ENCODE measurements at places on chromosomes 12 and 14.

- DNase-seq, result no peak
Measured at GRCh38 chr14:89231426-89232113, 185.5 kb downstream of the FOXN3 start.

- DNase-seq, result no peak
Measured at GRCh38 chr12:1912580-1913376, 5.7 kb downstream of the CACNA2D4 start.

DNA sequence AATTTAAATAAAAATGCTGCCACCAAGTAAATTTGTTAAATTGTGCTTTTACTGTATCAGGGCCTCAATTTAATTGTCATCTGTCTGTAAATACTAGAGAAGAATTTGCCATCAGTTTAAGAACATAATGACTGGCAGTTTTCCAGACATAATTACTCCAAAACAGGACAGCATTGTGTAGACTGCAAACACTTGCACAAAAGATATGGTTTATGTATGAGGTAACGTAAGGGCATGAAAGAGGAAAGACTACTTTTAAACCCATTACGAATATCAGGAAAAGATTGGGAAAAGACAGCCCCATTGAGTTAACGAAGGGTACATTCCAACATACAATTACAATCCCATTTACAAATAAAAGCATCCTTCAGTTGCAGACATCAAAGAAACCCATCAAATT is 59.8 kb upstream of the KRR1 start:
- DNase-seq, result no peak

DNA sequence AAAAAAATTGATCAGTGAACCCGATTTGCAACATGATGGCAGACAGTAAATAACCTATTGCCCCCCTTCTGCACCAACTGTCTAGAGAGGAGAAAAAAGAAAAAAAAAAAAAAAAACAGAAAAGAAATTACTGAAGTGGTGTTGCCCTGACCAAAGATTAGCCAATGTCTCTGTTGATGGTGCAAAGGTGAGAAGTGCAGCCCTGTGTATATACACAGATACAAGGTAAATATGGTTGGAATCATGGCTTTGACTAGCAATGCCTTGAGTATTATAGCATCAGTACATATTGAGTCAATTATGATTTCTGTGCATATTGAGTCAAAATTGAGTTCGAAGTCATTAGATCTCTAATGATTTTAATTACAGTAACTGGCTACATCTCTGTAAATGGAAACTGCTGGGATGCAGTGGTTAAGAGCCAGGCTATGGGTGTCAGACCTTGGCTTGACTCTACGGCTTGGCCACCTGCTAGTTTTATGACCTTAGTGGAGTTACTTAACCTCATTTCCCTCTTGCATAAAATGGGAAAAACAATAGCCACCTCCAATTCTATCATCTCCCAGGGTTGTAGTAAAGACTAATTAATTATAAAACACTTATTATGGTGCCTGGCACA is 51.0 kb downstream of the EGLN3 start:
- DNase-seq, result no peak

All from activated CD4-positive, CD25-positive, alpha-beta regulatory T cell treated with anti-CD3 and anti-CD28 coated beads, Interleukin-2, amount 50 U/mL, for 16 hours (primary cell).